ENCODE measurements at places on chromosomes 2 and 18.

- DNase-seq: no peak
These were observed 31.0 kb downstream of the TMEM87B start for GRCh38 chr2:112085916-112086669.

DNA sequence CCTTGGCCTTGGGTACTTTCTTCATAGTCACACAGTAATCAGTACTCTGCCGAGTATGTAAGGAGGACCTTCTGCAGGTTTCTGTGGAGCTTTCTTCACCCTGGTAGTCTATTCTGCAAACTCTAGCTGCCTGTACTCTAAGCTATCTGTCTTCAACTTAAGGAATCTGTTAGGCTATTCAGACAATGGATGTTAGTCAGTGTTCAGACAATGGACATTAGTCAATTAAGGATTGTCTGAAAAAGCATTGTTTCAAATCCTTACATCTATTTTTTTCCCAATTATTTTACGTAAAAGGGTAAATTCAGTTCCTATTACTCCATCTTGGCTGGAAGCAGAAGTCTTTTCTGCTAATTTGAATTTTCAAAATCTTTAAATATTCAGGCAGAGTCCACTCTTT is 75.7 kb downstream of the WDR7 start:
- no peak for DNase-seq

- no peak for DNase-seq
These were observed 912 bp upstream of the FBXO11 start for GRCh38 chr2:47907039-47907781.

GRCh38 chr2:48674933-48675332 is 57.3 kb downstream of the GTF2A1L start:
- DNase-seq: no peak

- DNase-seq: peak; percentile 85
These were observed 404.3 kb downstream of the XIRP2 start for GRCh38 chr2:167292430-167293171.

DNA sequence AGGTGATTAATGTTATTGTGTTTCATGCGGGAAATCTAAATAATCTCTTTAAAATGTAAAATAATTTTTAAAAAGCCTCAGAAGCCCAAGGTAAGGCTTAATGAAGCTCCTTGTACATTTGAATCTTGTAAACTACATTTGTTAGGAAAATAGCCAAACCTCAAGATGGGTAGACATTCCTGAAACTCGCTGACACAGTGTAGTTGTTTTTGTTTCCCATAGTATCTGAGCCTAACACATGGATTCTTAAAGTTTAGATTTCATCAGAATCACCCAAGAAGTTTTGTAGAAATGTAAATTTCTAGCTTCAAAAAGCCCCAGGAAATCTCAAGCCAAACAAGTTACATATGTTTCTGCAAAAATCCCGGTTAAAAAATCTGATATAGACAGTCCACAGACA is 1221.1 kb upstream of the ACVR2A start:
- no peak for DNase-seq

GRCh38 chr18:12098374-12098773 is 4.7 kb downstream of the ANKRD62 start:
- DNase-seq: no peak
